Brain (organoid and tissue), 16 donors: ENCODE measurements at places on chromosomes 5 and 9.

- DNase-seq: no peak
Measured at GRCh38 chr9:13847270-13847669, 466.7 kb downstream of the NFIB start.

DNA sequence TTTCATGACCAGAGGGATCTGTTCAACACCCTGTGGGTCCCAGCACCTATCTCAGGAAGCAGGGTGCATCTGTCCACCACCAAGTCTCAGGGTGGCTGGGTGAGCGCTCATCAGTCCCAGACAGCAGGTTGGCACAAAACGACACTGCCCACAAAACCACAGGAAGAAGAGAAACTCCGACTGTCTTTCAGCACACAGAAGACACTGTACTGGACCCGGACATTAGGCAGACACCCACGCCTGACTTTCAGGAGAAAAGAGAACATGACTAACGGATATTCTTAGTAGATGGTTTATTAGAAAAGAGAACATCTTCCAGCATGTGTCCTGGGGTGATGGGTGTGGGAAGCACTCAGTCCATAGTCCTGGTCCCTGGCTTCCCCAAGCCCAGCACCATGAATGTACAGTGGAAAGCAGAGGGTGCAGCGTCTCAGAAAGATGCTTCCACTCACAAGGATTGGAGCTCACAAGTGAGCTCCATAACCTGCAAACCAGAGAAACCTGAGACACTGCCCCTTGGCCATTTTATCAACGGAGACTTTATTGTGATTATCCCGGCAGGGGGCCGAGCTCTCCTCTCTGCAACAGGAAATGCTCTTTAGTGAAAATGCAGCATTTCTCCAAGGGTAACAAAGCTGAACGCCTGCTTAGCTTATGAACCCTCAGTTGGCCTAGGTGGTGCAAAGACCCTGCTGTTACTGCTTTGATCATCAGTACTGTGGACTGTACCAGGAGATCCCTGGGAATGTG, 35.8 kb upstream of the LCP2 start:
- DNase-seq: peak; percentile 43

DNA sequence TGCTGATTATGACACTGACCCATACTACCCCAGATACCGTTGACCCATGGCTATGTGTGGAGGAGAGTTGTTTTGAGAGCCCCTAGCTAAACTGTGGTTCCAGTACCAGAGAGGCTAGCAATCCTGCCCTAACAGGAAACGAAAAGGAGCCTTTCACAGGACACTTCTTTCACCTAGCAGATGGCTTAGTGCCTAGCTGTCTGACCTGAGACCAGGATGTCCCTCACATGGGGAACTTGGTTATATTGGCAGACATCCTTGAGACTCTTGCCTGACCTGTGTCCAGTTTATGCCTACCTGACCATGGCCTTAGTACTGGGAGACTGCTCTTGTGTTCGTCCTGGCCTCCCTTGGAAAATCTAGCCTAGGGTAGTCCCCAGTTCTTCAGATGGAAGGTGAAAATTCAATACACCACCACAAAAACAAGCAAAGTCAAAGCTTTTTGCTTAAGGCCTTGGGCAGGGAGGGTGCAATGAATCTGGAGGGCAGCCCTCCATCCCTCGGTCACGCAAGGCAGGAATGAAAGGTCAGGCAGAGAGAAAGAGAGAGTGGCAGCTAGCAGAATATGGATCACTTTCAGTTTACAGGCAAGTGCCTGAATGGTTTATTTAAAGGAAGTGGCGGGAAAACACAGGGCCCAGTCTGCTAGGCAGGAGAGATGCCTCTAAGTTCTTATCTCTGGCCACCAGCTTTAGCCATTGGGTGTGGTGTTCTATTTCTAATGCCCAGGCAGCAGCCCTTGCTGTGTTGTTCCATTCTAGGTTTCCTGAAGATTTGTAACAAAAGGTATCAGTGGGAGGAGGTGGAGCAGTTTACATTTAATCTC, 16.4 kb upstream of the ZNF474 start:
- no peak for DNase-seq

DNA sequence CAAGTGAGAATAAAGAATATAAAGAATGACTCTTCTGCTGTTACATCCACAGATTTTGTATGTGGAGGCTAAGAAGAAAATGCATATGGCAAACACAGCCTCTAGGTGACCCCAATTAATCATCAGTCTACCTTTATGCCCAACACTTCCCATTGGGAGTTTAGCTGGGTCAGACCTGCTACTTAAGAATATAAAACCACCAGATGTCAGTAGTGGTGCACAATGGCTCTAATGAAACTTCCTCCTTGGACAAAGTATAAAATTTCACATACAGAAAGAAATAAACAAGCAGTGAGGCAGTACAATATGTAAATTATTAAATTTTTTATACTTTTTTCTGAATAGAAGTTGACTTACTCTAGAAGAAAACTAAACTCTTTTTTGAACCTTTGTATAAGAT, 539.9 kb downstream of the BRINP1 start:
- DNase-seq: no peak

GRCh38 chr5:151298063-151298855, 5.3 kb downstream of the SLC36A3 start:
- DNase-seq: peak; percentile 37

DNA sequence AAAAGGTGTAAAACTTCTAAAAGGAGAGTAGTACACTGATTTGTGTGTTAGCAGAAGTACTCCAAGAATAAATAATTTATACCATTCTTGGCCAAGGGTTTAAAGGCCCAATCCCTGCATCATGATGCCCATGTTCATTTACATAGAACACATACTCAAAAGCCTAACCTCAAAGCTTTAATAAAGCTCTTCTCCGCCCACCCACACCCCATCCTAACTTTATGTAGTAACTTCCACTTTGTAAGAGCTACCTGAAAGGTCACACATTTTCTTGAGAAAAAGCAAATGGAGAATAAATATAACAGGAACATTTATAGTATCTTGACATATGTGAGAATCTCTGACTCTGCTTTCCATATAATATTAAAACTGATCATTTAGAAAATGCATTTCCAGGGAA, 148.8 kb upstream of the FREM1 start:
- DNase-seq: no peak

- no peak for DNase-seq
Measured at GRCh38 chr9:123373946-123374345, 17.9 kb downstream of the CRB2 start.

GRCh38 chr5:112165897-112166737, 253.0 kb downstream of the EPB41L4A start:
- no peak for DNase-seq

GRCh38 chr5:1325870-1326531, 18.9 kb downstream of the CLPTM1L start:
- no peak for DNase-seq

GRCh38 chr5:154849791-154850201, 607 bp downstream of the FAXDC2 start:
- DNase-seq: no peak

- DNase-seq: no peak
Measured at GRCh38 chr9:8823131-8823895, 1023.7 kb upstream of the DMAC1 start.

DNA sequence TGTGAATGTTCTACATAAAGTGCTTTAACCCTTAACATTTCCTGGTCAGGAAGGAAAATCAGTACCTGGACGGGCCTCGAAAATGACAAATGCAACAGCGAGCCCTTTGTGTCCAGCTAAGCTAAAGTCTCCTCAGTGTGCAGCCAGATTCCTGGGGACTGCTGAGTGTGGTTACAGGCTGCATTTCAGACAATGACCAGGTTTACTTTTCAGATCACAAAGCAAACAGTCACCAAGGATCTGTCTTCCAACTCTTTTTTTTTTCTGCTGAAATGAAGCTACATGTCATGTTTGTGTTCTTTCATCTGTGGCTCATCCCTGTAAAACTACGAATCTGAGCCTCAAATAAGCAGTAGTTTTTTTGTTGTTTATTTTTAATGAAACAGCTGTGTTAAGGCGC, 20.8 kb downstream of the SLC46A2 start:
- no peak for DNase-seq

GRCh38 chr9:123925819-123926218, 4.1 kb downstream of the DENND1A start:
- no peak for DNase-seq

DNA sequence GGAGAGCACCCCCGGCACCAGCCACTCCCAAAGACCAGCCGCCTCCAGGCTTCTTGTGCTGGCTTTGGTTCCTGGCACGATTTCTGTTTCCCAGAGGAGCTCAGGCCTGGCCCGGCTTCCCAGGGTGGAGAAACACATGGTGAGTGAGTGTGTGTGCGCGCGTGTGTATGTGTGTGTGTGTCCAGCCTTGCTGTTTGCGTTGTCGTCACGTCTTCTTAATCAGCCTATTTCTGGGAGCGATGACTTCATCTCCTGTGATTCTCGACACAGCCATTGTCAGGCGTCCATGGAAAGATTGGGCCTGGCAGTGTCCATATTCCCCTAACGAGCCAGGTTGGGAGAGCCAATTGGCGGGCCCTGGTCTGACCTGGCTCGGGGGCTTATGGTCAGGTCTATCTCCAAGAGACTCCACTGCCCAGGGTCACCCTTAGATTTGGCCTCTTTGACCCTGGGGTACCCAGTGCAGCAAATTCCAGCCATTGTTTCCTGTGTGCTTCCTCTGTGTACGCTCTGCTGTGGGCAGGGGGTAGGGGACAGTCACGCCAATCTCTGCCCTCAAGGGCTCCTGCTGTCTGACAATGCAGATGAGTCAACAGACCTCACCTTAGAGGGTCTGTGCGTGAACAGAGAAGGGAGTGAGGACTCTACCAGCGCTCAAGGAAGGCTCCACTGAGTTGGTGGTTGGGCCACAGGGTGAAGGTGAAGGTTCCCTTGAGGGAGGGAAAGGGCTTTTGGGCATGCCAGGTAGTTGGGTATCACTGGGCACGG, 73.8 kb downstream of the DAB2IP start:
- peak; percentile 69 for DNase-seq

DNA sequence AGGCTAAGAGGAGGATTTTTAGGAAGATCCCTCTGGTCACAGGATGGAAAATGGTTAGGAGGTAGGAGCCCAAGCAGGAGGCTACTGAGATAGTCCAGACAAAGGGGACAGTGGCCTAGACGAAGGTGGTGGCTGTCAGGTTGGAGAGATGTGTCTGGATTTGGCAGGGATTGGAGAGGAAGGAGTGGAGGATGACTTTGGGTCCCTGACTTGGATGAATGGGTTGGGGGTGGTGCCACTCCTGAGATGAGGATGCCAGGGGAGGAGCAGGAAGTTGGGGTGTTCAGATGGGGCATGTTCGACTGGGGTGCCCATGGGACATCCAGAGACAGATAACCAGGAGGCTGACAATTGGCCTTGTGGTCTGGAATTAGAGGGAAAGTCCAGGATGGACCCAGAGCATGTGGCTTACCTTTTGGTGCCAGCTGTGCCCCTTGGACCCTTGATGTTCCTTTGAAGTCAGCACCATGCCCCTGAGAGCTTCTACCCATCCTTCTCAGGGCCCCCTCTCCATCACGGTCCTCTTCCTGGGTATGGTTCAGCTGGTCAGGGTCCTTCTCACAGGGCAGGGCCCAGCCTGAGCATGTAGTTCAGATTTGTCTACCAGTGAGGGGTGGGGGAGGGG, 15.1 kb upstream of the IGFBPL1 start:
- no peak for DNase-seq

- peak; percentile 18 for DNase-seq
Measured at GRCh38 chr9:73683862-73684591, 532.4 kb downstream of the ANXA1 start.

GRCh38 chr9:27436234-27436633, 87.9 kb upstream of the IFNK start:
- no peak for DNase-seq

- DNase-seq: no peak
Measured at GRCh38 chr9:130699047-130699446, 5.5 kb downstream of the EXOSC2 start.

DNA sequence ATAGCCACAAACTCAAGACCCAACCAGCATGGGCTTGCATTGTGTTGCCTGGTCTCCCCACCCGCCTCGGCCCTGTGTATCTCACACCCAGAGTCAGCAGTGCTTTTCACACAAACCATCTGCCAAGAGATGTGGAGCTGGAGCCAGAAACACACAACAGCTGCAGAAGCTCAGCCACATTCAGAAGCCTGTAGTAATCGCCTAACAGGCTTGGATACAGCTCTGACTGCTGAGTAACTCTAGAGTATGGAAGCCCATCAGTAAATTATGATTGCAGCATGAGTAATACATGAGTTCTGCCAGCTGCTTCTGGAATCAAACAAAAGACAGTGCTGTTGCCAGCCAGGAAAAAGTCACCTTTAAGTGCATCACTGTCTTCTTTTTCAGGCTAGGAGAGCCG, 16.0 kb downstream of the TEK start:
- DNase-seq: peak; percentile 15

DNA sequence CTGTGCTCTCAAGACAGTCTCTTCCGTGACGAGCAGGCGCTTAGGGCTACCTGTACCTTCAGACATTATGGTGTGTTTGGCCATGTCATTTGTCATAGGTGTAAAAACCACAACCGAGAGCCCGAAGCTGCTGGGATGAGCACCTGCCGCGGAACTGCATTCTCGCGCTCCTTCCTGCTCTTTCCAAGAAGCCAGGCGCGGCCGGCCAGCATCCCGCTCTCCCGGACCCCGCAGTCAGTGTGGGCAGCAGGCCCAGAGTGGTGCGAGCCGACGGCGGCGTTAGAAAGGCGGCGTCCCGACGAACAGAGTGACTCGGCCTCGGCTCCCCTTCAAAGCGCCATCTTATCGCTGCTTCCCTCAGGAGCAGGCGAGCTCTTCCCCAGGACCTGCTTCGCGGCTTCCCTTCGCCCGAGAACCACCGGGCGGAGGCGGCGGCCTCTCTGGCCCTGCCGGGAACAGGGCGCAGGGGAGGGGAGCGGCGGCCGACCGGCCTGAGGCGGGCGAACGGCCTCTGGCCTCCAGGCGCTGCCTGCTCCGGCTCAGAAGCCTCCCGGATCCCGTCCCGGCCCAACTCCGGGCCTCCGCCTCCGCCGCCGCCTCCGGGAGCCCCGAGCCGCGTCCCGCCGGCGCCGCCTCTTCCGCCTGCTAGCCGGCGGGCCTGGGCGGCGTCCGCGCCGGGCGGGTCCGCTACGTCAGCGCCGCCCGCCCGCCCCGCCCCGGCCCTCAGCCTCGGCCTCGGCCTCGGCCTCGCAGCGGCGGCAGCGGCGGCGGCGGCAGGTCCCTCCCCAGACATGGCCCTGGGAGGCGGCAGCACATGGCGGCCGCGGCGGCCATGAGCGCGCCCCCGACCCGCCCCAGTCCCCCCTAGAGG, at the start of gene FAM120A:
Gene FAM120A, plus strand, starts transcription at position 741 of the 871 bp plus-strand sequence. CDS start 231 bp downstream, outside the sequence.
- peak; percentile 90 for DNase-seq

- peak; percentile 6 for DNase-seq
Measured at GRCh38 chr5:124007675-124008398, 495.9 kb downstream of the CSNK1G3 start.

DNA sequence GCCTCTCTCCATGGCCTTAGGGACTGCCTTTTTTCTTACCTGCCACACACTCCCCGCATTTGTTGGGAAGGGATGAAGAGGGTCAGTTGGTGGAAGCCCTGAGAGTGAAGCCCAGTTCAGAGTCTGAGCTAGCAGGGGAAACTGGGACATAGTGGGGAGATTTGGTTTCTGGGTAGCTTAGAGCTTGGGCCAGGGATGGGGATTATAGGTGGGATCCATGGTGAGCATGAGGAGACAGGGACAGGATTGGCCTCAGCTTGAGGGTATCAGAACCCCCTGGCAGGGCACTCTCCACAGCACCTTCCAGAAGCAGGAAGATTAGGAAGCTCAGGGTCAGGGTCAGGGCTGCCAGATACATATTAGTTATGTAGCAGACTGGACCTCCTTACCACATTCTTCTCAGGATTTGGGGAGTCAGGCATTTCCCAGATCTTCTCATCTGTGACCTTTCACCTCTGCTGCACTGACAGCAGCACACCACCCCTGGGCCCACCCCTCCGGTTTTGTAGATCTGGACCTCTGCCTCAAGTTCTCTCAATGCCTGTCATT, 17.9 kb downstream of the OR13J1 start:
- DNase-seq: no peak
